ENCODE measurements at places on chromosomes 6 and 20.

DNA sequence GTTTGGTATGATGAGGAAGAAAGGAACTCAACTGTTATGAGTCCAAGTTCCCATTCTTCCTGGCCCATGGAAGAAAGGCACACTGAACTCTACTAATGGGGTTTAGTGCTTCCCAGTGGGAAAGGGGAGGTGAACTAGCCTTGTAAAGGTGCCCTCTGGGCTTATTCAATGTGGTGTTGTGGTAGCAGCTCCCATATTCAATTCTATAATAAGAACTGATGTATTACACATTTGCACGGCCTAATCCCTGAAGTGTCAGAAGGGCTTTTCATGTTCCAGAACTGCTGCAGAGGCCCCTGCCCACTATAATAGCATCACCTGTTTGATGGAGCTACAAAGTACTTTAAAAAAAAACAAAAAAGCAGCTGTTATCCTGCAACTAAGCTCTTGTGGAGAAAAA, 17.1 kb downstream of the PRKN start:
- no peak for DNase-seq

- no peak for DNase-seq
Measured at GRCh38 chr6:36309203-36309602, 27.5 kb downstream of the BNIP5 start.

- DNase-seq, result no peak
Measured at GRCh38 chr20:64136004-64136710, 28.1 kb upstream of the MYT1 start.

DNA sequence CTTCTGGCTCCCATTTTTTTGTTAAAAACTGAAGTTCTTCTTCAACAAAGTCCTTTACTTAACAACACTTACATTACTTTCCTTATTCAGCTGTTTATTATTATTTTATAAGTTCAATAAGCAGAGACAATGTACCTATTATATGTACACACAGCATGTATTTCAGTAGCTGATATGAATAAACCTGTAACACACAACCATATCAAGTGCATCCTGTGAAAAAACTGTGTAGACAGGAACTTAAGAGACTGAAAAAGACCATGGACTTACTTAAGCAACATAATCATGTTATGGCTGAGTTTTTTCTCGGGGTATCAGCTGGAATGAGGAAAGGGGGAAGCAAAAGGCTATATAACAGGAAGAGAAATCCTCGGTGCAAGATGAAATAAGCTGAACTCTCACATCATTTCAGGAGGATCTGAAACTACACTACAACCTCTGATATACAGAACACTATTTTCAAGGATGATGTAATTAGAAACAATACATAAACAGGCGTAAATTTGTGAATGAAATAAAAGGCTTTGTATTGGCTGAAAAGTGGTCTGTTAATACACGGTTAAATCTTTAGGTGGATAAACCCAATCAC, 70.9 kb downstream of the REV3L start:
- DNase-seq, result no peak

DNA sequence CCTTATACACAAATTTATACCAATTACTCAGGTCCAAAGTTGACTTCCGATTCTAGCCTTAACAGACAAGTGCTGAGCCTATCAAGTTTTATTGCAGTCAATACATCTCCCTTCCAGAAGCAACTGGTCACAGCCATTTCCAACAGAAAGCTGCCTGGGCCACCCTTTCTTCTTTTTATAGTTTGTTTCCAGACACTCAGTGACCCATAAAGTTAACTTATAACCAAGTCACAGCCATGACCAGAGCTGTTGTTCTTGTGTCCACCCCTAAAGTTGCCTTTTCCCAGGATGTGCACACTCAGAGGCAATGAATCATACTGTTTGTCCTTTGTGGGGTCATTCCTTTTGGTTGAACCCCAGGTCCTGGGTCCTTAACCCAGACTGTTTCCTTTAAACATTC, 89.9 kb downstream of the CD83 start:
- no peak for DNase-seq

DNA sequence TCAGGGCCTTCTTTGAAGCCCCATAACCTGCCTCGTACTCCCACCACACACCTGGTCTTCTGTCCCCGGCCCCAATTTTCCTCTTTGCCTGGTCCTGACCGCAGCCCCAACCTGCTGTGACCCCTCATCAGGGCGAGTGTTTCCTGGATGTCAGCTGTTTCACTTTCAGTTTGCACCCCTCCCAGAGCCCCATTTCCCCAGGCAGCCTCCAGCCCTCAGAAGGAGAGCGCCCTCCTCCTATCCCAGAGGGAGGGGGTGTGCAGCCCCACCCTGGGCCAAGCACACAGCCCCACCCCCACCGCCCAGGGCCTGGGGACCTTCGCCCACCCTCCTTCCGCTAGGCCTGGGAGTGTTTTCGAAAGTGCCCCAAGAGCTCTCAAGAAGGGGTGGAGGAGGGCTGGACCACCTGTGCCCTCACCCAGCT, 1.5 kb downstream of the BAK1 start:
- peak; percentile 54 for DNase-seq

- peak; percentile 55 for DNase-seq
Measured at GRCh38 chr6:31203345-31203979, 33.0 kb upstream of the POU5F1 start.

DNA sequence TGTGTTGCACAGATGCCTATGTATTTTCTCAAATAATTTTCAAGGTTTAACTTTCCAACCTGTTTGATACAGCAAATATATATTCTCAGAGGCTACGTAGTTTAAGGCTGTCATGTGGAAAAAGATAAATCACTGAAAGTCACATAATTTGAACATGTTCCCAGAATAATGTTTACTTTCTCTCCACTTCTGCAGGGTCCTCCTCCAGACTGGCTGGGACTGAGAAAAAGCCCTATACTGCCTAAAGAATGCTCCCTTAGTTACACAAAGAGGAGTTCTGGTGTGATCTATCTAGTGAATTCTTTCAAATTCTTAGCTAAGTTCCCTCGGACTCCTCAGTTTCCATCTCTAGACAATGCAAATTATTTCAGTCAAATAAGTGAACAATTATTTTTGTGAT, 411.0 kb downstream of the C6orf118 start:
- DNase-seq, result no peak

GRCh38 chr20:49630396-49630951, 62.5 kb upstream of the PTGIS start:
- no peak for DNase-seq

DNA sequence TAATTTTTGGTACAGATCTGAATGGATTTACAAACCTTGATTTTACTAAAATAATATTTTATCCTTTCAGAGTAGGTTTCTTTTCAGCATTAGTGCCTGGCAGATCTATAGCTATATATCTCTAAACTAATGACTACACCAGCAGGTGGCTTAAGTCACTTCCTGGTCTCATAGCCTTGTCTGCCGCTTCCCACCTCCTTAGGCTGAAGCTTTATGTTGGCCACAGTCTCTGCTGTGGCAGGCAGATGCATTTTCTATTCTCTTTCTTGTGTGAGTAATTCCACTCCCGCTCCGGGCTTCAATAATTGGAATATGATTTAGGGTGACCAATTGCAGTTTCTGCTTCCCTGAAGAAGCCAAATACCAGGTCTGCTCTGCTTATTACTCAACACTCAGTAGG, 226.8 kb upstream of the HS3ST5 start:
- no peak for DNase-seq

DNA sequence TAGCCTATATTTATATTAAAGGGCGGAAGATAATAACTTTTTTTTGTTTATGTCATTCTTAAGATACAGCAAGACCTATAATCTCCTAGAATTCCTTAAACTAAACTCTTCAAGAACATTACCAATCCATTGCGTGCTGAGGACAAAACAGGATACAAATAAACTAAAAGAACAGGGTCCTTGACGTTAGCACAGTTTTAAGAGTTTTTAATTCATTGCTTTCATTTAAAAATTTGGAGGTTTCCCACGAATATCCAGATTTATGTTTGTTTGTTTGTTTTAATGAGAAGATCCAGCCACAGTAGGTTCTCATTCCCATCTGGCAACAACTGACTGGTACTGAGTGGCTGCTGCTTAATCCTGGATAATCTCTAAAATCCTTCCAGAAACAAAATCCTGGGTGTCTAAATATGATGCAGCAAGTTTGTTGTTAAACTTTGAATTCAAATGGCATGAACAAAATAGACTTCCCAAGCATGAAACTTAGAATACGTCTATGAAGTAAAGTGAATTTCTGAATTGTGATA, 153.7 kb downstream of the HACE1 start:
- DNase-seq, result no peak

GRCh38 chr20:21503345-21503744, 10.5 kb downstream of the NKX2-2 start:
- no peak for DNase-seq

DNA sequence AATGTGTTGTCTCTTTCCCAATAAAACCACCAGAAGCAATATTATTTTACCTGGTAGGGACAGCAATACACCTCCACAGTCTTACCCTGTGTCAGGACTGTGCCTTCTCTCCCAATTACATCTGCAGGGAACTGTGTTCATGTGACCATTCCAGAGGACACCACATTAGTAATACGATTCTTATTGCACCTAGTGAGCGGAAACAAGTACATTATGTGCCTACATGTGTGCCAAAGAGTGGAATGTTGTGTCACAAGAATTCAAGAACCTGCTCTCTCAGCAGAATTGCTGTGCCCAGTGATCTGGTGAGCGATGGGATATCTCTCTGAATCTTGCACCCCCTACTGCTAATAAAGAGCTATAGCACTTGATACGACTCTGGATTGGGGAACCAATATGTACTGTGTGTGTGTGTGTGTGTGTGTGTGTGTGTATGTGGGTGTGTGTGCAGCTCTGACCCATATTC, 57.4 kb upstream of the FOXC1 start:
- peak; percentile 17 for DNase-seq

DNA sequence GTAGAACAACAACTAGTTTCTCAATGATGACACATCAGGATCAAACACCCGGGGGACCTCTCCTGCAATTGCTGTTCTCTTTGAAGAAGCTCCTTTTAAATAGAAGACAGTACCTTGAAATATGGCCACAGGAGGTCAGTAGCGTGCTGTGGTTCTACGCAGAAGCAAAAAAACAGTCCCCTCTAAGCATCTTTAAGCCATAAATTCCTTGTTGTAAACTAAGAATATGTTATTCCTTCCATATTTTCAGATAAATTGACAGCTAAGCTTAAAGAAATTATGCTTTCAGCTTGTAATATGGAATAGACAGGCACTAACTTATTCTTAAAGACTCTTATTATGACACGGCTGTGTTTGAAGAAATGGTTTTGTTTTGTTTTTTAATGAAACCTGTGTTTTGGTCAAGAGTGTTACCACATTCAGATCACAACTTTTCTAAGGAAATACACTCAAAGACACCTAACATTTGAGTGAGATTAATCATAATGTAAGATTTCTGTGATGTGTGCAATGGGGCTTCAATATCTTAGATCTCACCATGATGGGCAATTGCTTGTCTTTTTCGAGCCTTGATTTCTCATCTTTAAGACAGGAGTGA, 49.7 kb upstream of the IL20RA start:
- DNase-seq, result peak; percentile 58

DNA sequence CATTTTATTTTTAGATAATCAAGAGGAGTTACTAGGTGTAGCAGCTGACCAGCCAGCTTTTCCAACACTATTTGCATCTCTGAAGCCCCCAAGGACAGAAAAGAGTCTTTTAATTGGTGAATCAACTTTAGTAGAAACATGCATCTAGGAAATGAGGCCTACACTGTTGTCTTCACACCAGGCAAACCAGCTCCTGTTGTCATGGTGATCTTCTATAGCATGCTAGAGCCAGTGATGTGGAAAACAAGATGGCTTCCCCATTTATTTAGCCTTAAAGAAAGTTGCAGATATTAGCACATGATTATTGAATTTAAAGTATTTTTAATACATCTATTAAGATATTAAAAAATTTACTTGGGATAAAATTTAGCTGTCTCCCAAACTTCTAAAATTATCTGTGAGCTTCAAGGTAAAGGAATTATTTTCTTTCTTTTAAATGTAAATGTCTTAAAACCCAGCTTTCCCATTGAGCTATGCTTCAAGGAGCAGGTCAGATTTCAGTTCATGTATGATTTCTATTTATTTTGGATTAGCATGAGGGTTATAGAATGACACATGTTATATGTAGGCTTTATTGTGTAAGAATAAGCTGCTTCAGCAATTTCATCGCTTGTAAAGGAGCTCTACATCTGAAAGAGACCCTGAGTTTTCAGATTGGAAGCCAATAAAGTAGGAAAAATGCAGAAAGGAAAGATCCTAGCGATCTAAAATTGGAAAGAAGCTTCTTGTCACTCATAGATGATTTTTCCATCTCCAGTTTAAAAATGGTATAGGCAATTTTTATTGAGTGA, 564.9 kb upstream of the CITED2 start:
- no peak for DNase-seq

DNA sequence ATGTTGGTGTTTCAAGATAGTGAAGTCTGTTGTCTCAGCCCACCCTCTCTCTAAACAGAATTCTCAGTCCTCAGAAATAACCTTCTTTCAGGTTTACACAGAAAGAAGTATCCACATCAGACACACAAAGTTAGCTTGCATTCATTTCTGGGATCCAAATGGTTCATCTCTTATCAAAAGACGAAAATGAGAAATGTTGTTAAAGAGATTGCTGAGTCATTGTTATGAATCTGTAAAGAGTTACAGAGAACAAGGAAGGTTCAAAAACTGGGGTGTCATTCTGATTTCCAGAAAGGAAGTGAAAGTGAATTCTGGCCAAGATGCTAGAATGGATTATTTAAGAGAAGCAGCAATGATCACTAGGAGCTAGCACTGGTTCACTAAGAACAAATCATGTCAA, 90.5 kb upstream of the ATXN1 start:
- DNase-seq, result no peak

DNA sequence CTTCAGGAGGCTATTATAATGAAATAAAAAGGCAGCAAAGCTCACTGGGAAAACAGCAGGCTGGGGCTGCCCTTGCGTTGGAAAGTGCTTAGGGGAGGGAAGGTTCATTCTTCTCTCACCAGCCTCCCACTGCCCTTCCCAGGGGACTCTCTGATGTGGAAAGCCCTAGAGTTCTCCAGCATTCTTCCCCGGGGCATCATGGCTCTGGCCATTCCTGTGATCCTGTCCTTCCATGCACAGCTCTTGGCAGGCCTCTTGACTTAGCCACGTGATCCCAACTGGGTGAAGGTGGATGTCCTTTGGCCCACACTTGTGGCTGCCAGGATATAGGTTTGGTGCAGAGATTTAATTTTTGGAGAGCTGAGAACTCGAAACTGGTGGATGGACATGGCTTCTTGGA, 58.0 kb upstream of the ZNF831 start:
- no peak for DNase-seq

DNA sequence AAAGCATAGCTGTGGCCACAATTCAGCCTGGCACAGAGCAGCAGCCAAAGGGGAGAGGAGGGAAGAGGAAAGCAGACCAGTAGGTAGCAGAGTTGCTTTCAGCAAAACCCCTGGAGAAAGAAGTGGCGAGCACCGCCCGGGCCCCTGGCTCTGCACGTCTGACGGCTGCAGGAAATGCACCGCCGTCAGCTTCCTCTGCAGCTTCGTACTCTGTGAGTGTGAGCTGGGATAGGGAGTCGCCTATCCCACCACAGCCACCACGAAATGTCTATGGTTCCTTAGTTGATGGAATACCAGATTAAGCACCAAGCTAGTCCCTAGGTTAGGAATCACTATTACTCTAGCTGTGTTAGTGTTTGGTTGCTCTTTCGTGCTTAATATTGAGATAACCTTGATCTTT, 79.9 kb upstream of the NAA20 start:
- peak; percentile 11 for DNase-seq

GRCh38 chr20:38143238-38143645, 21.8 kb downstream of the TGM2 start:
- no peak for DNase-seq

- DNase-seq, result no peak
Measured at GRCh38 chr20:19589787-19590362, 168.2 kb upstream of the RIN2 start.
